ENCODE measurements at places on chromosomes 4 and X.

DNA sequence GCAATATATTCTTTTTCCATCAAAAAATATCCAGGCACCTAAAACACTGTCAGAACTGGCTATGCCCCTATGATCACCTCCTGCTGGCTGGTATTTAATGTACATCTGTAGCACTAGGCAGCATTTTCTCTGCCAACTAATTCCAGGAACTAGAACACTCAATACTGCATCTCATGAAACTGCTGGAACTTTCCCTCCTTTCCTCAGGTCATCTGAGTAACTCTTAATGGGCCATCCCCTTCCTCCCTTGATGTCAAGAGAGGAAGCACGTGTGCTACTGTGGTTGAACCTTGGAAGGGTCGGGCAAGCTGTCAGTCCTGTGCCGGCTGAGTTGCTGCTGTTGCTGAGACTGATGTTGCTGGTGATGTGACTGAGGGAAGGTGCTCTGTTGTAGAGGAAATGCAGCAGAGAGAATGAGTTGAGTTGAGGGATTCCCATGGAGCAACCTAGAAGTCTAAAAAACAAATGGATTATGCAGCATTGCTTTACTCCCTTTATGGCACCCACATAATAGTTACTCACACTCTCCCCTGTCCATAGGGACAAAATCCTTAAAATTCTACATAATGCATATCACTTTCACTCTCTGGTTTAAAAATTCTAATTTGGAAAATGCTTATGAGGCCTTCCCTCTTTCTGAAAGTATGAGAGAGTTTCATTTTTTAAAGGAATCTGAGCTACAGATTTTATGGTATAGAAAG, 39.5 kb downstream of the TMEM165 start:
- no peak for DNase-seq

GRCh38 chrX:17596061-17596460, 141.2 kb upstream of the SCML1 start:
- DNase-seq = no peak

DNA sequence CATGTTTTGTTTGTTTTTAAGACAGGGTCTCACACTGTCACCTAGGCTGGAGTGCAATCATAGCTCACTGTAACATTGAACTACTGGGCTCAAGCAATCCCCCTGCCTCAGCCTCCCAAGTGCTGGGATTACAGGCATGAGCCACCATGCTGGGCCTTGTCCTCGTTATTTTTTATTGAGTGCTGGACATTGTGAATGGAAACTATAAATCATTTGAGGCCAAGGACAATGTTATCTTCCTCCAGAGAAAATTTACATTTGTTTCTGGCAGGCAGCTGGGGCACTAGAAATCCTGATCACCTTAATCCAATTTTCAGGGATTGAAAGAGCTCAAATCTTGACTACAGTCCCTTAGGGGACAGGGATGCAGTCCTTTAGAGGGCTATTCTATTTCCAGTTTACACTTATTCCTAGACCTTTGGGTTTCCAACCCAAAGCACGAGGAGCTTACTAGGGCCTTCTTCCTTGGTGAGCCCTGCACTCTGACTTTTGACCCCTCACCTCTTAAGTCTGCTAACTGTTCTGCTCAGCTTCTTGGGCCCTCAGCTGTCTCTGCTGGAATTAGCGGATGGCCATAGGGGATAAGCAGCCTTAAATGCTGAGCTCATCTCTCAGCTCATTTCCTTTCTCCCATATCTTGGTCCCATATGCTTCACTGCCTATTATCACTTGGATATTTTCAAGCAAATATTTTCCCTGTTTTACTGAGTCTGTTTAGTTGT, 23.0 kb upstream of the PDZD4 start:
- DNase-seq = no peak

- DNase-seq = no peak
Measured at GRCh38 chr4:109703664-109704361, 568 bp upstream of the CASP6 start.

GRCh38 chr4:130814896-130815295, 1718.9 kb downstream of the C4orf33 start:
- DNase-seq = no peak

- no peak for DNase-seq
Measured at GRCh38 chr4:32884198-32884597, 2164.0 kb downstream of the PCDH7 start.

GRCh38 chr4:122293374-122294365, 85.1 kb upstream of the ADAD1 start:
- DNase-seq = no peak

GRCh38 chr4:107625391-107625902, 94.6 kb downstream of the PAPSS1 start:
- DNase-seq = no peak

DNA sequence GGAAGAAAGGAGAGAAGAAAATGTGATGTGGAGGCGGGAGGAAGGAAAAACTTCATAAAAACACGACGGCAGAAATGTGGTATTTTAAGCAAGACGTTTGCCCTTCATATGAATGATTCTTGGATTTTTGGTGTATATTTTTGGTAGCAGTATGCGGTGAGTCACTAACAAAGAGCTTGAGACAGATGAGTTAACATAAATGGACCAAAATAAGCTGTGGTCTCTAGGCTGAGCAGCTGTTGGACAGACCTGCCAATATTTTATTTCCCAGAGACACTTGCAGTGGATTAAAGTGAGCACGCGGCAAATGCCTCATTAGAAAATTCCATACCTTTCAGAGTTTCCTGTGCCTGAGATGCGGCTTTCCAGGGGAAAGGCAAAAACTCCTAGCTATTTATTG, 43.1 kb upstream of the RPS6KA3 start:
- DNase-seq = no peak

DNA sequence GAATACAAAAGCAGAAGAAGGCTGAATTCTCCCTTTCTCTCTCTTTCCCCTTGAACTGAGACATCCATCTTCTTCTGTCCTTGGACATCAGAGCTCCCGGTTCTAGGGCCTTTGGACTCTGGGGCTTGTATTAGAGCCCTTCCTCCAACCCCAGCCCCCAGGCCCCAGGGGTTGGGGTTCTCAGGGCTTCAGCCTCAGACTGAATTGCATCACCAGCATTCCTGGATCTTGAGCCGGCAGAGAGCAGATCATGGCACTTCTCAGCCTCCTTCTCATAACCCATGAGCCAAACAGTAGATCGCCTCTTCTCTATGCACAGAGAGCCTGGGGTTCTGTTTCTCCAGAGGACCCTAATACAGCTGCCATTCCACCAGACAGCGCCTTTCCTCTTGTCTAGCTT, 25.3 kb upstream of the CLDN24 start:
- no peak for DNase-seq

- DNase-seq = no peak
Measured at GRCh38 chr4:6041800-6042199, 23.6 kb upstream of the C4orf50 start.

DNA sequence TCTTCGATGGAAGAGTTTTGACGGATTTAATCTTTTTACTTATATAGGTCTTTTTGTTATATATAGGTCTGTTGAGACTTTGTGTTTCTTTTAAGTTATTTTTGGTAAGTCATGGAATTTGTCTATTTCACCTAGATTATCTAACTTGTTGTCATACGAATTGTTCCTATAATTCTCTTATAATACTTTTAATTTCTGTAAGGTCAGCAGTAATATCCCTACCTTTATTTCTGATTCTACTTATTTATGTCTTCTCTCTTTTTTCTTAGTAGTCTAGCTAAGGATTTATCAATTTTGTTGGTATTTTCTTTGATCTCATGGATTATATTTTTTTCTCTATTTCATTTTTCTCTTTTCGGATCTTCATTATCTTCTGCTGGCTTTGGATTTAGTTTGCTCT, 11.6 kb downstream of the SAP30 start:
- no peak for DNase-seq

- DNase-seq = no peak
Measured at GRCh38 chr4:113468165-113469022, 293.1 kb downstream of the CAMK2D start.

GRCh38 chr4:3193531-3194203, 55.3 kb upstream of the MSANTD1 start:
- no peak for DNase-seq

DNA sequence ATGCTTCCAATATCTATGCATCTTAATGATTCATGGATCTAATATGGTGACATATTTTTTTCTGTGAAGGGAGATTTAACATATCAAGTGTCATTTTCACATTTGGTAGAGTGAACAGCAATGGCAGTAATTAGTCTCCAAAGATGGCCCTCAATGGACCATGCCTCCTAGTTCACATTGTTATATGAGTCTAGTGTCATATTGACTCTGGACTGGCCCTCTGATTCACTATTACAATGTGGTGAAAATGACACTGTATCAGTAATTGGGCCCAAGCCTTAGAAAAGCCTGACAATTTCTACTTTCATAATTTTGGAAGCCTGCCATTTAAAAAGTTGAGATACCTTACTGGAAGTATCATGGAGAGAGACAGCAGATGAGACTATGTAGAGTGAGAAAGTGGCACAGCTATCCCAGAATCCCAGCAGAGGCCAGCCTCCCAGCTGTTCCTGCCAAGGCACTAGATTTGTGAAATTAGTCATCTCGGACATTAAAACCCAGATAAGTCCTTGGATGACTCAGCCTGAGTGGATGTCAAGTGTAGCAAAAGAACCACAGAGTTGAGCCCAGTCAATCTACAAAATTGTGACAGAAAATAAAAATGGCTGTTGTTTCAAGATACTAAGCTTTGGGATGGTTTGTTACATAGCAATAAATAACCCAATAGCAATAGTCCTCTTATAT, 68.4 kb downstream of the ARHGEF38 start:
- no peak for DNase-seq

DNA sequence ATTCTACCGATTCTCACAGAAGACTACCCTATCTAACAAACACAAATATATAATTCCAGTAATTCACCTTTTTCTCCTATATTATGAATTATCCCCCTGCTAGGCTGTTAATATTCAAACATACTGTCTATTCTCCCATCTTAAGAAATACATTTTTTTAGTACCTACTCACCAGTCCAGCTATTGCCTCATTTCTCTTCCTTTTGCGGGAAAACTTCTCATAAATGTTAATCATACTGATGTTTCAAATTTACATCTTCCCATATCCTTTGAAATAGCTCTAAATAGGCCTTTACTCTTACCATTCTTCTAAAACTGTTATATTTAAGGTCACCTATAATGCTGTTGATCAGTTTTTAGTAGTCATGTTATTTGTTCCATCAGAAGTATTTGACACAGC, 759.1 kb upstream of the SLIT2 start:
- DNase-seq = no peak

Measured in NCI-H1436 treated with DMSO at 0.1 percent for 48 hours (cell line).